T-helper 17 cell (primary cell): ENCODE measurements at places on chromosomes 6 and 20.

GRCh38 chr20:45316150-45317080 is 8.3 kb upstream of the MATN4 start:
- DNase-seq: no peak

GRCh38 chr6:50305660-50306059 is 255.9 kb upstream of the DEFB112 start:
- DNase-seq: no peak

- no peak for DNase-seq
These were observed 81.0 kb downstream of the SMLR1 start for GRCh38 chr6:130908188-130908587.

DNA sequence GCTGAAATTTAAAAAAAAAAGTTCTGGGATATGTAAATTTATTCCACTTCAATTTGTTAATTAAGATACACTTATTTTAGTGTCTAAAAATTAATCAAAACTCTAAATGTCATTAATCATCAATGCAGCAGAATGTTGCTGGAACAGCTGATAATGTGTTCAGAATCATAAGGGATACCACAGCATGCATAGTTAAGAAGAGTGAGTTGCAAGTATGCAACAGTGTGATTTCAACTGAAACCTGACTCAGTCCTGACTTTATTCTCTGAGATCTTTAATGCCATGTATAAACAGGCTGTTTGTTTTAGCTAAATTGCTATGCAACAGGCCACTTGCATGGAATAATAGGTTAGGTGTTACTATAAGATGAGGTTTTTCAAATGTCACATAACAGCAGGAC is 1.4 kb downstream of the GRIK2 start:
- DNase-seq: no peak

- no peak for DNase-seq
These were observed 8.5 kb upstream of the SOD2 start for GRCh38 chr6:159701413-159701999.

DNA sequence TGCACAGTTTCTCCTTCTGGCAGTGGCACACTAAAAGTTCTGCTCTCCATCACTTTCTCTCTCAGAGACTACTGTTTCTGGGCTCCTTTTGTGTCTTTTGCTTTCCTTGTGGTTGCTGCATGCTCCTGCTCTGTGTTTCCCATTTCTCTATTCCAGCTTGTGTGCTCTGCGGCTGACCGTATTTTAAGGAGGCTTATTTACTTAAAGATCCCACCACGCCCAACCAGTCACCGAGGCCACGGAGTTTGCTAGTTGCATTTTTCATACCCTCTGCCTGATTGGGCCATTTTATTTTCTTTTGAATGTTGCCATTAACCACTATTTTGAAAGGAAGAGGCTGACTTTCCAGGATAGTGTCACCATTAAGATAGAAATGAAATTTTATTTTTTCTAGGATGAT is 626.4 kb upstream of the MMS22L start:
- no peak for DNase-seq
